ENCODE measurements at places on chromosomes 3 and 15.

DNA sequence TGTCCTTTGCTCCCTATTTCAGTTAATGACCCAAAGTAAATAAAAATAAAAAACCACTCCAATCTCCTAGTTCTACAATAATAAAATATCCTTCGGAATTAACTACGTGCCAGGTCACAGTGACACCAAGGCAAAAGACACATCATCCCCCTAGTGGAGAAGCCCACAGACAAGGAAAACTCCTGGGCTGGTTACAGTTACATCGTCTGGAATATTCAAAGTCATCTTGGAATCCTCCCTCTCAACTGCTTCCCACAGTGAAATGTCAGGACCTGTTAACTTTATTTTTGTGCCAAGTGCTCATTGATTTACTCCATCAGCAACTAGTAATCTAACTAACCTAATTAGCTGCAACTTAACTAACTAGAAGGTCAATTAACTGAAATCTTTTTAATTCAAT, 349.3 kb downstream of the MAGI1 start:
- DNase-seq: no peak

- DNase-seq: no peak
Measured at GRCh38 chr3:35727179-35727578, 87.9 kb downstream of the ARPP21 start.

DNA sequence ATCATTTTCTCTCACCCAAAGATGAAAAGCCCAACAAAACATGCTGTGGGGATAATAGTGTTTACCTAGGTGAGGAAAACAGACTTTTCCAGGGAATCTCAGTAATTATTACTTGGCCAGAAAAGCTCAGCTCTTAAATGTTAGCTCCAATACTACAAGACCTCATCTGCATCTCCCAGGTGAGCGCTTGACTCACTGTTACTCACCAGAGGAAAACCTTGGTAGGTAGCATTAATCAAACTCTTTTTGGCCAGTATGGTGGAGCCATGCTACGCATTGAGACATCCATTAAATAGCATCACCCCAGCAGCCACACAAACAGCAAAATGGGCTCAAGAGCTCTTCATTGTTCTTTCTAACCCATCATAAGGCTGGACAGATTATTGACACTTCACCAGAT, 99.0 kb downstream of the TIGIT start:
- no peak for DNase-seq

- DNase-seq: no peak
Measured at GRCh38 chr3:34925851-34926250, 713.5 kb upstream of the ARPP21 start.

GRCh38 chr15:38991126-38991525, 426.5 kb upstream of the RASGRP1 start:
- DNase-seq: peak; percentile 13

- no peak for DNase-seq
Measured at GRCh38 chr15:37885651-37886050, 48.8 kb upstream of the TMCO5A start.

GRCh38 chr3:100045696-100046095, 68.6 kb downstream of the FILIP1L start:
- no peak for DNase-seq

- no peak for DNase-seq
Measured at GRCh38 chr15:60000824-60001609, 3.1 kb upstream of the FOXB1 start.

DNA sequence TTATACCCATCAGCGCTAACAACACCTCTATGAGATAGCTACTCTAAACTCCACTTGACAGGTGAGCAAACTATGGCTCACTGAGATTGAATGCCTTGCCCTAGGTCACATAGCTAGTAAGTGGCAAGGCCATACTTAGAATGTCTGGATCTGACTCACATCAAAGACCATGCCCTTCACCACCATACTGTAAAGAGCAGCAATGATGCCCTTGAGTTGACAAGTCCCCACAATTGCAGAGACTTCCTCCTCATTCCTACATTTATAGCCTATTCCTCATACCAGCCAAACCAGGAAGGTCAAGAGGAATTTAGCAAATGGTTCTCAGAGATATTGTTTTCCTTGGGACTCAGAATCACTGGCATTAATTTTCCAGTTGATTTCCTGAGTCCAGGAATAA, 157.8 kb upstream of the SNTN start:
- DNase-seq: no peak

GRCh38 chr3:197088370-197088769, 58.8 kb upstream of the MELTF start:
- DNase-seq: no peak

- no peak for DNase-seq
Measured at GRCh38 chr3:187012609-187013051, 82.3 kb downstream of the ST6GAL1 start.

GRCh38 chr3:147298511-147298982, 107.8 kb downstream of the ZIC4 start:
- DNase-seq: peak; percentile 3

DNA sequence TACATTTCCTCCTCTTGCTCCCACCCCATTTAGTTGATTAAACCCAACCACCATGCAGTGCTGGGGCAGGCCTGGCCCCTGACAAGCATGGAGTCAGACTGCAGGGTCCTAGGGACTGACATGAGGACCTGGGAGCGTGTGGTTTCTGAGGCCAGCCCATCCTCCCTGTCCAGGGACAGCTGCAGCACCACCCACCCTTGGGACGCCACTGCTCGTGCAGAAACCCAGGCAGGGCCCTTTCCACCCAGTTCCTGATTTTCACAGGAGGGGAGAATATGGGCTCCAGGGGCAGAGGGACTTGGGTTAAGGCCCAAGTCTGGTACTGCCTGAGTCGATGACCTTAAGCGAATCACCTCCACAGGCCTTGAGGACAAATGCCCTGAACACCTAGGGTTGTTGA, 23.7 kb downstream of the PLXND1 start:
- DNase-seq: no peak

DNA sequence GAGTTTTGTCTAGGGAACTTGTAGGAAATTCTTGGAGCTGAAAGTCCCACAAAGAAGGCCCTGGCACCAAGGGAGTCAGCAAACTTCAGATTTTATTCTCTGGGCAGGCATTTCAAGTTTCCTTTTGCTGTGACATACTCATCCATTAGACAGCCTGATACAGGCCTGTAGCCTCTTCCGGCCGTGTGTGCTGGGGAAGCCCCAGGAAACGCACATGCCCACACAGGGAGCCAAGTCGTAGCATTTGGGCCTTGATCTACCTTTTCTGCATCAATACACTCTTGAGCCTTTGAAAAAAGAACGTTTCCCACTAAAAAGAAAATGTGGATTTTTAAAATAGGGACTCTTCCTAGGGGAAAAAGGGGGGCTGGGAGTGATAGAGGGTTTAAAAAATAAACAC, 15.0 kb downstream of the TIGIT start:
- no peak for DNase-seq

- DNase-seq: no peak
Measured at GRCh38 chr3:154209499-154209898, 88.3 kb downstream of the ARHGEF26 start.

Measured in HepG2 (cell line).